CD4-positive, alpha-beta T cell treated with Interleukin-4 for 1 hour (primary cell): ENCODE measurements at places on chromosomes 13 and 19.
A peak's percentile ranks its signal among the peaks of the same experiment; 100 is the strongest.

DNA sequence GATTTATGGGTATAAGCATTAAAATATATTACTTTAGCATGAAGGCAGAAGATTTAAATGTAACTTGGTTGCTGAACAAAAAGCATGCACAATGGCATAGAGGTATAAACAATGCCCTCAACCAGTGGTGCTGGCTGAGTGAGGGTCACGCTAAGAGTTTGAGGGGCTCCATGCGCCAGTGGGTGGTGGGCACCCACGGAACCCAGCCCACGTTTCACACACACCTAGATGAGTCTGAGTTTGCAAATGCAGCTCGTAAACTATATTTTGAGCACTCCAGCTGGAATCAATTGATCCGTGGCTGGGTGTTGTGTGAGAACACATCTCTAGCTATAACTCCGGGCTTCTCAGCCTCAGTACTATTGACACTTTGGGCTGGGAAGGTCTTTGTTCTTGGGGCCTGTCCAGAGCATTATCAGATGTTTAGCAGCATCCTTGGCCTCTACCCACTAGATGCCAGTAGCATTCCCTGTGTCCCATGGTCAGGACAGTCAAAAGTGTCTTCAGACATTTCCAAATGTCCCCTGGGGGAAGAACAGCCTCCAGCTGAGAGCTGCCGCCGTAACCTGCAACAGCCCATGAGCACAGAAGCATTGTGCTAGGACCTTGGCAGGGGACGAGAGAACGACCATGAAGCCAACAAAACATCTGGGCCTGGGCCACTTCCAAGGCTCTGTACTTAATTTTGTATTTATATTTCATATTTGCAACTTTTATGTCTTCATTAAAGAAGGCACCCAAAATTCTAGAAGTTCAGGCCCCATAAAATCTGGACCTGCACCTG lies 108.1 kb upstream of the SOX1 start:
- DNase-seq, result no peak

DNA sequence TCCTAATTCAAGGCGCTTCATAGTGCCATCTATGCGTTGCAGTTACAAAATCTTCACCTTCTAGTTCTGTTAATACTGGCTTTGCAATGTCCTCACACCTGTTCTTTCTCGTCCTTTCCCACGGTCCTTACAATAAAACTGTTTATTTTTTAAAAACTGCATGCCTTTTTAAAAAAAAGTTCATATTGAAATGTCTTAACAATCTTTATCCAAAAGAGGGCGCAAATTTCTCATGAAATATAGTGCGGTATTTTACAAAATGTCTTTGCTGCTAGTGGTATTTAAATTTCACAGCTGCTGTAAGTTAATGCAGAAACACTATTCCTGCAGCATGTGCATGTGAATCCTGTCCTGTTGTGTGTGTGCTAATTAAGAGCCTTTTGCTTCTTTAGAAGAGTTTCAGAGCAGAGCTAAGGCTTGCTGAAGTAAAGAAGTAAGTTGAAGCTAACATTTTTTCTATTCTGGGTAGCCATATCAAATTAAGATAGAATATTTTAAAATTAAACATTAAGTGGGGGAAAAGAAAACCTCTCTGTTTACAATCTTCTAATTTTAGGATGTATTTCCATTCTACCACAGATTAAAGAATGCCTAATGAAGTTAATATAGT lies 15.8 kb upstream of the CLDN10 start:
- no peak for DNase-seq

- no peak for DNase-seq
These were observed 66.0 kb downstream of the ABCC4 start for GRCh38 chr13:95235199-95235756.

- no peak for DNase-seq
These were observed 61.1 kb upstream of the NPAS1 start for GRCh38 chr19:46958532-46958931.

DNA sequence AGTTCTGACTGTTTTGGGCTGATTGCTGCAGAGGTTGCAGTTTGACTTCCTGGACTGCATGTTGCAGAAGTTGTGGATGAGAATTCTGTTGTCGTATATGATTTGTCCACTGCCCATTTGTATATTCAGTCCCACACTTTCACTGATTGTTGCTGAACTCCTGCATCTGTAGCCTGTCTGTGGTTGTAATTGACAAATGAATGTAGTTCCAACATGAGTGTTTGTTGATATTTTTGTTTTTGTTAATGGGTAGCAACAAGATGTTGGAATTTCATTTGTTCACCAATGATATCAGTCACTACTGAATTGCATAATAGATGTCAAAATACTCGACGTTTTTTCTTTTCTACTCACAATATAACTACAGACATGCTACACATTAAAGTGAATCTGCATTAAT lies 533.9 kb downstream of the DCT start:
- DNase-seq, result no peak

DNA sequence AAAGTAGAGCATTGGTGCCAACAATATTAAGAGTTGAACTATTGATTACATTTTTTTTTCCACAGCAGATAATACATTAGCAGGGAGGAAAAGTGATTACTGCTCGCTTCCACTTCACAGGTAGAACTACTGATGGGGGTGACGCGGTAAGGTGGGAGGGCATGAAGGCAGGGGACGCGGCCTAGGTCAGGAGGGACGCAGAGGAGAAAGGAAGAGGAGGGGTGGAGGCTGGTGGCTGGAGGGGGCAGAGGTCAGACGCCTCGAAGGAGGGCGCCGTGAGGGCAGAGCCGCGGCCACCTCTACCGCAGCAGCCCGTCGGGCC lies 287 bp upstream of the B3GLCT start:
- DNase-seq, result no peak

DNA sequence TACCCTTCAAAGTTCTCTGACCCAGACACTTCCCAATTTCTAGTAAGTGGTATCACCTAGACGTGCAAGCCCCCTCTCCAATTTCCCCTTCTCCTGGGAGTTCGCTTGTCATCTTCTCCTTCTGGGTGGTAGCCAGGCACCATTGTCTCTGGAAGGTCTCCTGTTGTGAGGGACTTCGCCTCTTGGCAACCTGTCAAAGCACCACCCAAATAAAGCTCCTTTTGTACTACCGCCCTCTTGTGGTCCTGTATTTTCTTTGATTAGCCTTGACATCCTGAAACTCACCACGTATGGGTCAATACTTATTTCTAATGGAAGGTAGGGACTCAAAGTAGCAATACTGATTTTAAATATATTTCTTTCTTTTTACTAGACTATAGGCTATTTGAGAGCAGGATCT lies 8.2 kb downstream of the GPC5 start:
- peak; percentile 11 for DNase-seq

DNA sequence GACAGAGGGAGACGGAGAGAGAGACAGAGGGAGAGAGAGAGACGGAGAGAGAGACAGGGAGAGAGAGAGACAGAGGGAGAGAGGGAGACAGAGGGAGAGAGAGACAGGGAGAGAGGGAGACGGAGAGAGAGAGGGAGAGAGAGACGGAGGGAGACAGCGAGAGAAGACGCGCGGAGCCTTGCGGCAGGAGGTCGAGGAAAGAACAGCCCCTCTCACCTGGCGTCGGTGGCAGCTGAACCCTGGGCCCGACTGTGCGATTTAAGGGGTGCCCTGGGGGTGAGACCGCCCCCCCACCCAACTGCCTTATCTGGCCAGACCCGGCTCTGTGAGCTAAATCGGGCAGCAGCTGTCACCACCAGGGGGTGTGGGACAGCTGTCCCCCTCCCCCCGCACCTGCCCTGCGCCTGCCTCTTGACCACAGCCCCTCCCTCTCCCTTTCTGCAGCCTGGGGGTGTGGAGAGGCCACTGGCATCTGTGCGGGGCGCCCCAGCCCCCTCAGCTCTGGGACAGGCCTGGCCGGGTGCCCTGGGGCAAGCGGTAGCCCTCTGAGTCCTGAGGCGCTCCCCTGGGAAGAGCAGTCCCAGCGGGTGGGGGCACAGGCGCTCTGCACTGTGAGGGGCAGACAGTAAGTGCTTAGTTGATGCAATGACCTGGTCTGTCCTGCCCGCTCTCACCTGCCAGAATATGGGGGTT lies 10.8 kb downstream of the JOSD2 start:
- peak; percentile 15 for DNase-seq

DNA sequence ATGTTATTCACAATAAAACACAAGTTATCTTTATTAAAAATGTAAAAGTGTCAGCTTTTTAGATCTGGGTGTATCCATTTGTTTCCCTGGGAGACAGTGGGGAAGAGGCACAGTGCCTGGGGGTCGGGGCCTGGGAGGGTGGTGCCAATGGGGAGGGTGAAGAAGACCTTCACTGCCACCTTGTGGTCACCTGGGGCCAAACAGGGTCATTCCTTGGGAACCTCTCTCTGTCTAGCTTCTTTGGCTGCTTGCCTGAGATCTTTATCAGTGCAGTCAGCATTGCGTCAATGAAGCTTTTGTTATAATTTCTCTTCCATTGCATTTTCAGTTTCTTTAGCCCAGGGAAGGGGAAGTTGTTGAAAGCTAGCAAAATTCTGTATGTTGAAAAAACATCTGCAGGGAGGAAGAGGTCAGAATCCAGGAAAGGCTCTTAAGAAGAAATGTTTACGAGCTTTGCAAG lies 39.1 kb downstream of the PCDH8 start:
- DNase-seq, result peak; percentile 14

DNA sequence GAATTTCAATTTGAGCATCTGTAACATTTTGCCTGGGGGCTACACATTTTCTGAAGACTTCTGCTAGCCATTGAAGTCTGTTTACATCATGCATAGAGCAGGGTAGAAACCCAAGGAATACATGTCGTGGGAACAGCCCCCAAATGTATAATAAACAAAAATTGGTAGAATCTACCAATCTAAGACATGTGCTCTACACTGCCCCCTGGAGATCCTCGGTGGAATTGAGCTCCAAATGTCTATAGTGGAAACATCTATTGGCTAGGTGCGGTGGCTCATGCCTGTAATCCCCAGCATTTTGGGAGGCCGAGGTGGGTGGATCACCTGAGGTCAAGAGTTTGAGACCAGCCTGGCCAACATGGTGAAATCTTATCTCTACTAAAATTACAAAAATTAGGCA lies 57.3 kb downstream of the MBD3L2B start:
- DNase-seq, result peak; percentile 23

- DNase-seq, result no peak
These were observed 568 bp downstream of the POLR2I start for GRCh38 chr19:36113894-36114720.

DNA sequence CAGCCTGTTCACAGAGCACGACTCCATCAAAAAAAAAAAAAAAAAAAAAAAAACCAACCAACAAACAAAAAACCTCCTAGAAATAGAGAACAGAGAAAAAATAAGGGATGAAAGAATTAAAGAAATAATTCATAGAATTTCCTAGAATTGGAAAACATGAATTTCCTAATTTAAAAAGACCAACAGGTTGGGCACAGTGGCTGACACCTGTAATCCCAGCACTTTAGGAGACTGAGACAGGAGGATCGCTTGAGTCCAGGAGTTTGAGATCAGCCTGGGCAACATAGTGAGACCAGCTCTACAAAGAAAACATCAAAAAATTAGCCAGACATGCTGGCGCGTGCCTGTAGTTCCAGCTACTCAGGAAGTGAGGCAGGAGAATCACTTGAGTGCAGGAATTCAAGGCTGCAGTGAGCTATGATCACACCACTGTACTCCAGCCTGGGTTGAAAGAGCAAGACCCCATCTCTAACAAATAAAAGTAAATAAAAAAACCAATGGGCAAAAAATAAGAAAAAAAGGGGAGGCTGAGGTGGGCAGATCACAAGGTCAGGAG lies 6.5 kb downstream of the SPART start:
- DNase-seq, result no peak

DNA sequence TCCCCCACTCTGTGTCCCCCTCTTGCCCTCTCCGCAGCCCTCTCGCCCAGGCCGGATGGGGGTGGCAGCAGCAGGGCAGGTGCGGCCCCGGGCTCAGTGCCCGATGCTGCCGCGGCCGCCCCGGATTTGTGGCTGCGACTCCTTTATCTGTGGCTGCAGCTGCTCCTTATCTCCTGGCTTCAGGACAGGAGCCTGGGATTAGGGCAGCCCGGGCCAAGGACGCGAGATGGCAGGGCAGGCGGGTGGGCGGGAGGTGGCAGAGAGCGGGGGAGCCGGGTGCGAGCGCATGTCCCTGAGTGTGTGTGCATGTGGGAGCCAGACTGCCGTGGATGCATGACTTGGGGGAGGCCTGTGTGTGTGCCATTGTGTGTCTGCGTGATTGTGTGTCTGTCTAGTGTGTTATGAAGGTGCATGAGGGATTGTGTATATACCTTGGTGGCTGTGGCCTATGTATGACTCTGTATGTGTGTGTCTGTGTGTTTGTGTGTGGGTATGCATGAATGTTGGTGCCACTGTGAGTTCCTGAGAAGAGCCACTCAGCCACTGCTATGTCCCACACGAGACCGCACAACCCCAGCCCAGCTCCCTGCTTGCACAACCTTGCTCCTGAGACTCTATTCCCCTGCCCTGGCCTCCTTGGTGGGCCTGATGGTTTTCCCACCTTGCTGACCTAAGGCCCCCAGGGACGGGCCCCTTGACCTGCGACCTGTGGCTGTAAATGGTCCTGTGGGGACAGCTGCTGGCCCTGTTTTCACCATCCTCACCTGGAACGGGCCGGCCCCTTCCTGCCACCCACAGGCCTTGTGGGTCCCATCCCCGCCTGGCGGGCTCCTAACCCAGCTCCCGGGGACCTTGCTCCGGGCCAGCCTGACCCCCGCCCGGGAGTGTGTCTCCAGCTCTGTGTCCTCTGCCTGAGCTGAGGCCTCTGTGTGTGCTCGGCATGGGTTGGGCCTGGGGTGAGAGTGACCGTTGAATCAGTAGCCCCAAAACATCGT lies 5.3 kb upstream of the NRTN start:
- no peak for DNase-seq

DNA sequence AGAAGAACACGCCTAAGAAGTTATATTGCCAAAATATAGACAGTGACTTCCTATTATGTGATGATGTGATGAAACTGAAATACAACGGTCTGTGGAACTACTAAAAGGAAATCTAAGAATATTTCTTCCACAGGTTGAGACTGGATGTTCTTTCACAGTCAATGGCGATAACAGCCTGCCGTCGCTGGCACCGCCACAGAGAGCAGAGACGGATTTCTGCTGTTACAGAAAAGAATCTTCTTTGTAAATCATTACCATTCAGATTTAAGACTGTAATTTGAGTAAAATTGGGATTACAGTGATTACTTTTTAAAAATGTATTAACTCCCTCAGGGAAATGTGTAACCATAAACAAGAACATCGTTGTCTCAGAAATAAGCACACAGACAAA lies 100.8 kb downstream of the TUBGCP3 start:
- DNase-seq, result no peak

DNA sequence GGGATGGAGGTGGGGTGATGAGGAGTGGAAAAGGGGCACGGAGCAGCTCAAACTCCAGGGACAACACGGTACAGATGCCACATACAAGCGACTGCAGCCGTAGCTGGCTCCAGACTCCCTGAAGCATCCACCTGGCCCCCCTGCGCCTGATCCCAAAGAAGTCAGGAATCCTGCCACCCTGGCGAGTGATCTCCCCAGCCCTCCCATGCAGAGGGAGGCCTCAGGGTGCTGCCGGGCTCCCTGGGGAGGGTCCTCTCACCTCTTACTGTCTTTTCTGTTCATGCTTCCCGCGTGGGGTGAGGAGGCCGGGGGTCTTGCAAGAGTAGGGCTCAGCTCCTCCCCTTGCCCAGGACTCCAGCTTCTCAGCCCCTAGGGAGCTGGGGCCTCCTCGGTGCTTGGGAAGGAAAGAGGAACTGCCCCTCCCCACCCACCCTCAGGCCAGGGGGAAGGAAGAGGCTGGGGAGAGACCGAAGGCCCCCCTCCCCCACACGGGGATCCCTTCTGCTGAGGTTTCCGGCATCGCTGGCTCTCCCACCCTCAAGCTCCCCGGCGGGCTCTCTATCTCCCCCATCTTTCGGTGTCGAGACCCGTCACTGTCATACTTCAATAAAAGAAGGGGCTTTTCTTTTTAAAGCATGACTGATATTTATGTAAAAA lies at the start of gene RASGRP4:
RASGRP4 (minus strand) TSS at position 410 of the 657 bp plus-strand sequence; CDS start at position 282, 128 bp downstream.
- peak; percentile 61 for DNase-seq
